ENCODE measurements at places on chromosomes 5 and 9.

DNA sequence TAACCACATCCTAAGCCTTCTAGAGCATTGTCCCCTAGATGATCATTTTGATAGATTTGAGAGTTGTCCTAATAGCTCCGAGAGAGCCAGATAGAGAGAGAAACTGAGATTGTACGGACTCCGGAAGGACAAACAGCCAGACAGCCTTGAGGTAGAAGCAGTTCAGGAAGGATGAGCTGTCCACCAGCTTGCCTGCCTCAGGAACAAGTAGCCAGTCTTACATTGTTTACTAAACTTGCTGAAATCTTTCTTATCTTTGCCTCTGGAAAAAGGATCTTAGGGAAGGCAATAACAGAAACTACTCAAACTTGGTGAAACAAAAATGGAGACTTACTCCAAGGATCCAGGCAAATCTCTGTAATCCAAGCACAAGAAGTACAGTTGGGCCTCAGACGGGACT lies 39.0 kb upstream of the SAP30L start:
- DNase-seq = no peak

- no peak for DNase-seq
These were observed 358.2 kb upstream of the PTGER4 start for GRCh38 chr5:40321514-40321913.

DNA sequence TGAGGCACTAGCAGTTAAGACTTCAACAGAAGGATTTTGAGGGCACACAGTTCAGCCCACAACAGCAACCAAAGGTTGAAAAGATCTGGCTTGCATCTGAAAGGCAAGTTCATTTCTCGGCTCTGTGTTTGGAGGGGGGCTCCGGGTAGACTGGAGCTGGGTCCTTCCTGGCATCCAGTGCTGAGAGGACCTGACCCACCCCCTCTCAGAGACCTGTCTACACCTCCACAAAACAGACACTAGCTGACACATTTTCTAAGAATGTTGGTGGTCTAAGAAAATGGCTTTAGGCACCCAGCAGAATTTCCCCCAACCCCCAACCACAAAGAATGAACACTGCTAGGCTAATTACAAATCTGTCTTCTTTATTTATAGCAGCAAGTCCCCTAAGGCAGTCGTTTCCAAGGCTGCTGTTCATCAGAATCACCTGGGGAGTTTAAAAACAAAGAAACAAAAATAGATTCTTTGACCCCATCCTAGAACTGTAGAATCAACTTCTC lies 6.2 kb upstream of the PTCH1 start:
- no peak for DNase-seq

DNA sequence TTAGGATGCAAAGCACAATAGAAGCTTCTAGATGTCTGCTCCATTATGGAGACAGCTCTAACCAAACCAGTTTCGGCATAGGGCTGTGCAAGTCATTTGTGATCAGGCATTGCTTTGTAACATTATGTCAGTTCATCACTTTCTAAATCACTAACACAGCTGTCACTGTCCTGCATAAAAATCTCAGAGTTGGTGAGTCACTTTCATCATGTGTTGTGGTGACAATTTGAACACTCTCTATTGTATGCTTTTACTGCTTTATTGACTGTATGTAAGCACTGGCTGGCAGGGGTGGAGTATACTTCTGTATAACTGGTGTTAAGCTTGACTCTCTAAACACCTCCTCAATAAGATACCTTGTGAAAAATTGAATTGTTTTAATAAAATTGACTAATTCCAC lies 77.9 kb downstream of the SLCO4C1 start:
- no peak for DNase-seq

GRCh38 chr9:3863111-3863528 lies 337.3 kb upstream of the RFX3 start:
- DNase-seq = no peak

DNA sequence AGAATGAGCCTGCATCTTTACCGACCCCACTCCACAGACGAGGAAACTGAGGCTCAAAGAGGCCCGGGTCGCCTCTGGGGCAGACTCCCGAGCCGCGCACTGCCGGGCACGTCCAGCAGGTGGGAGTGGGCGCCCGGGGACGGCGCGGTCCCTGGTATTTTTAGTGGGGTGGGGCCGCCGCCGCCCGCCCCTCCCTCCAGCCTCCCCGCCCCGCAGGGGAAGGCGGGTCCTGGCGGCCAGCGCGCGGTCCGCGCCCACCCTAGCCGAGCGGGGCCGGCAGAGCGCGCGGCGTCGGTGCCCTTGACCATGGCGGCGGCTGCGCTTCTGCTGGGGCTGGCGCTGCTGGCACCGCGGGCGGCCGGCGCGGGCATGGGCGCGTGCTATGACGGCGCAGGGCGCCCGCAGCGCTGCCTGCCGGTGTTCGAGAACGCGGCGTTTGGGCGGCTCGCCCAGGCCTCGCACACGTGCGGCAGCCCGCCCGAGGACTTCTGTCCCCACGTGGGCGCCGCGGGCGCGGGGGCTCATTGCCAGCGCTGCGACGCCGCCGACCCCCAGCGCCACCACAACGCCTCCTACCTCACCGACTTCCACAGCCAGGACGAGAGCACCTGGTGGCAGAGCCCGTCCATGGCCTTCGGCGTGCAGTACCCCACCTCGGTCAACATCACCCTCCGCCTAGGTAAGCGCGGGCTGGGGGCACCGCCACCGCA lies at the start of gene LAMC3:
LAMC3 (plus strand) TSS at position 266 of the 710 bp plus-strand sequence; CDS start at position 307, 41 bp downstream.
- DNase-seq = no peak

- DNase-seq = no peak
These were observed 134.5 kb downstream of the FANCC start for GRCh38 chr9:95182854-95183563.

DNA sequence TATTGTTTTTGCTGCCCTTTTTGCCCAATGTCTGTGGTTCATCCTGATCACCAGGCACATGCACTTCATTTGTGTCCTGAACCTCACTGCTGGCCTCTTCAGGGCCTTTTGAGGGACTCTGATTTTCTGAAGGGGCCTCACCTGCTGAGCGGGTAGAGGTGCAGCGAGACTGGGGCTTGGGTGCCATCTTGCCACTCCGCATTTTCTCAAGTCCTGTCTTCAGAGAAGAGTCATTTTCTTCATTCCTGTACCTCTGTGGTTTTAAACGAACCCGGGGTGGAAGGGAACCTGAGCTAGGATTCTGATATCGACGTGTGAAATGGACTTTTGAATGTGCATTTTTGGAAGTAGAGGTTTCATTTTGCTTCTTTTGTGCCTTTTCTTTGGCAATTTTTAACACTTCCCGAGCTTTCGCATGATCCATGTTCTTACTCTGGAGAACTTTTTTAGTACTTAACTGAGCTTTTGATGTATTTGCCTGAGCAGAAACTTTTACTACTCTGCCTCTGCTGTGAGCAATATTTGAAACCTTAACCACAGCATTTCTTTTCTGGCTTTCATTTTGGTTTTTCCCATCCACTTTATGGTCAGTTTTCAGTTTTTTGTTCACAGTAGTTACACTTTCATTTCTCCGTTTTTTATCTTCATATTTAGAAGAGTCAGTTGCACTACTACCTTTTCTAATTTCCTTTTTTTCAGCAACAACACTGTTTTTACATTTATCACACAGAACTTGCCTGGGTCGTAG lies 26.1 kb downstream of the PWWP2A start:
- DNase-seq = no peak

DNA sequence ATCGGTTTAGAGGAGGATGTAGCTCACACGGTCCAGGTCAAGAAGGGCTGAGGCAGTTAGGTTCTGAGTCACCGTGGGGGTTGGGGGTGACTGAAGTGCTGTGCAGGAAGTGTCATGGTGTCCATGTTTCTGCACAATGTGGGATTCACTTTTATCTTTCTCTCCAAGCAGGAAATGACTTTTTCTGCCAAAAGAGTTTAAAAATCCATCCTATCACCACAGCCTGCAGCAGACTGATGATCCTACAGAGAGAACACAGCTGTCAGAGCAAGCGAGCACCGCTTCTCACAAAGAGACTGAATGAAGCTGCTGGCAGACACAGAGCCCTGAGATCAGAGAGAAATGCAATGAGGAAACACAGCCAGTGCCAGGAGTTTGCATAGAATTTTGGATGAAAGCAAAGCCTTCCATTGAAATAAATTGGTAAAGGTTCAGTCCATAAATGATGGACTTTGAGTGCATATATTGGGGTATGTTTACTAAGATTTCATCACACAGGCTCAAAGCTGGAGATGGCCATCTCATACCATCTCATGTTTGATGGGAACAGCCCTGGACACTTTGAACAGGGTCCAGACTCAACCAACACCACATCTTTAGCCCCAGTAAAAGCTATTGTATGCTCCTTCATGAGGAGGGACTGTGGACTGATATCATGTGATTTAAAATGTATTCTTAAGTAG lies 213.9 kb upstream of the FBXL7 start:
- DNase-seq = no peak

DNA sequence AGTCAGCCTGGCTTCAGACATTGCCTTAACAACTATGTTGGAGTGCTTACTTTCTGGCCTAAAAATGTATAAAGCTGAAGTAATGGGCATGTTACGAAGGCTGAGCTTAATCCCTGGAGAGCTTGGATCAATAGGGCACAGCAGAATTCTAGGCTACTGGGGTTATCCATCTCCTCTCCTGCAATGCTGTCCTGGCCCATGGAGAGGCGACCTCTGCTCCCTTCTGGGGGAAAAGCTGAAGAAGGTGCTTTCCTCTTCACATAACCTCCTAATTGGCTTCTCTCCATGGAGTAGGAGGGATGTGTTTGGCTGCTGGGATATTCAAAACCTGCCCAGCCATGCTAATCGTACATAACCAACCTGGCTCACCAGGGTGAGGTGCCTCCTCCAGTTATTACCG lies 403.5 kb downstream of the DMRT2 start:
- DNase-seq = no peak

DNA sequence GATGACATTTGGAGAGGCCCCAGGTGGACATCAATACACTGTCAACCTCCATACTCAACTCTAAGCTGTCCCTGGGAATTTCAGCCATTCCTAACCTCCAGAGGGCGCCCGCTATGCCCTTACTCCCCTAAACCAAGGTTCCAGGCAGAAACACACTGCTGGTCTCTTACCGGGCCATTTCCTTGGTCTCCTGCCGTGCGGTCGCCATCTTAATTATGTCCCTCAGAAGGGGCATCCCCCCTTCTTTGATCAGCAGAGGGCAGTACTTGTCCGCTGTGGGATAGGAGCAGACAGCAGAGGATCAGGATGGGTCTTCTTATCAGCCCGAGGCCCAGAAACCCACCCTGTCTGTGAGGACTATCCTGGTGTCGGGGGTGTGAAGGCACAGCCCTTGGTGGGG lies 9.3 kb upstream of the ZDHHC12 start:
- no peak for DNase-seq

GRCh38 chr9:110351009-110351467 lies 13.4 kb upstream of the TXNDC8 start:
- no peak for DNase-seq

- no peak for DNase-seq
These were observed 262.1 kb downstream of the RFX3 start for GRCh38 chr9:3263698-3264097.

DNA sequence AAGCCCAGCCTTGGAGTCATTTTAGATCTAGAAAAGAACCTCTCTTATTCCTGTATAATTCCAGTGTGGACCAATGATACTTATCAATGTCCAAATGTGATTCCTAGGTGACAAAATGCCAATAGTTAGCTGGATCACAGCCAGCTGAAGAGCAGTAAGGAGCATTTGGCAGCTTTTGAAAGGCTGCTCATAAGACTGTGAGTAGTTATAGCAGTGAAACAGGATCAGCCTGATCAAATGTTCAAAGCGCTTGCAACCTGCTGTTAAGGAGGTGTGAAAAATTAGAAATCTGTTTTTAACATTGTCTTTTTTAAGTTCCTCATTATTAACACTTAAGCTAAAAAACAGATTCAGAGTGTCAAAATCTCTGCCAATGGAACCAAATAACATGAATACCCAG lies 85.1 kb downstream of the SSBP2 start:
- no peak for DNase-seq

DNA sequence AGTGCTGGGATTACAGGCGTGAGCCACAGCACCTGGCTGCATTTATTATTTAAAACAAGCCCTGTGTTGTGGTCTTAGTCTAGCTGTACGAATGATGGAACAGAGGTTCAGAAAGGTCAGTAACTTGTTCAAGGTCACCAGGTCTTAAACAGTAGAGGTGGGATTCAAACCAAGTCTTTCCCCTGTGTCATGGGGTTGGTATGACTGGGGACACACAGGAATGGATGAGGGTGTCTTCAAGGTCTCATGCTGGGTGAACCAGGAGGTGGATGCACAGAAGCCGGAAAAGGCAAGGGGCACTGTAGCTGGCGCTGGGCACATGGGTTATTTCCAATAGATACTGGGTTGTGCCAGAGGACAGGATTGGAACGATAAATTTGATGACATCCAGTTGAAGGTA lies 32.2 kb upstream of the TJP2 start:
- no peak for DNase-seq

GRCh38 chr5:675111-675870 lies 17.9 kb downstream of the TPPP start:
- DNase-seq = no peak

DNA sequence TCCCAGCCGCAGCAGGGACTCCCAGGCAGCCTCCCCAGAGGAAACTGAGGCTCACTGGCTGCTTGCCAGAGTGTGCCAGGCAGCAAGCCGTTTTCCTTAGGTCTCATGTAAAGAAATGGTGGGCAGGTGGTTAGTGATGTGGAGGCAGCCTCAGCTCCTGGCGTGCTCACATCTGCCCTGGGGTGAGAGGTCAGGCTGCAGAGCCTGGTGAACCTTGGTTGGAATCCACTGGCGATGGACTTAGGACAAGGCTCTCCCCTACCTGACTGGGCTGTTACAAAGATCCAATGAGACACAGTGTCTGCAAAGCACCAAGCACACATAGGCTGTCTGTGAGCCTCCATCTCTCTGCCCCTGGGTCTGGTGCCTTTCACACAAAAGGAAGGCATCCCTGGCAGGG lies 30.9 kb downstream of the LHX6 start:
- DNase-seq = no peak

GRCh38 chr5:9054322-9054721 lies 491.6 kb downstream of the SEMA5A start:
- no peak for DNase-seq

DNA sequence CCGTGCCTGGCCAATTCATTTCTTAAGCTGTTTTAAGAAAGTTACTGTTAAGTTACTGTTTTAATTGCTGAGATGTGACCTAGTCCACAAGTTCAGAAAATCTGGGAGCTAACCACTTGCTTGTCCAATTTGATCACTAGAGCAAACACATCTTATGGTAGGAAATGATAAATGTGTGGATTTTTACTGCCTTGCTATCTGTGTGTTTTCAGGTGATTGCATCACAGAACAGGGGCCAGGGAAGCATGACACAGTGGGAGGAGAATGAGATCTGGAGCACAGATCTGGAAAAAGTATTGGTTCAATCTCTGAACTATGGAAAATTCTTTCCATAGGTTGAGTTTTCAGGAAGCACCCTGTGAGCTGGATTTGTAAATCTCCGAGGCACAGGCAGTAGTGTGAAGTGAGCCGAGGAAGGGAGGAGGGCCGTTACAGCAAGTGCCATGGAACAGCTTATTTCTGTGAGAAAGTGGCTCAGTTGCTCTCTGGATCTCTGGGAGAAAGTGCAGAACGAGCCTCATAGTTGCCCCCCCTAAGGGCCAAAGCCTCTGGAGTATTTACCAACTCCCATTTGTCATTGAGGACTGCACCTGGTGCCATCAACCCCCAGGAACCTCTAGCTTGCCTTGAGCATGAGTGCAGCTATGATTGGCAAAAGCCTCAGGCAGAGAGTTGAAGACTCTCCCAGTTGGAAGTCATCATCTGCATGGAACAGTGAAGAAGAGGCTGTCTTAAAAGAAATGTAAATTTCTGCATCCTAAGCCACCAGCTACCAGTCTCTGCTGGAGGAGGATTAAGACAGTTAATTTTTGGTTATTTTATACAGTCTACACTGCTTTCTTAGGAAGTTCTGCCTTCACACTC lies 161.8 kb upstream of the CLINT1 start:
- no peak for DNase-seq

Measured in stimulated activated CD4-positive, alpha-beta T cell treated with anti-CD3 and anti-CD28 coated beads, Interleukin-4, amount 100 ng/mL, for 24 hours (primary cell).